ENCODE measurements at places on chromosomes 13 and 19.
A peak's percentile ranks its signal among the peaks of the same experiment; 100 is the strongest.

GRCh38 chr13:54733639-54734038 lies 1705.0 kb downstream of the OLFM4 start:
- DNase-seq = no peak

DNA sequence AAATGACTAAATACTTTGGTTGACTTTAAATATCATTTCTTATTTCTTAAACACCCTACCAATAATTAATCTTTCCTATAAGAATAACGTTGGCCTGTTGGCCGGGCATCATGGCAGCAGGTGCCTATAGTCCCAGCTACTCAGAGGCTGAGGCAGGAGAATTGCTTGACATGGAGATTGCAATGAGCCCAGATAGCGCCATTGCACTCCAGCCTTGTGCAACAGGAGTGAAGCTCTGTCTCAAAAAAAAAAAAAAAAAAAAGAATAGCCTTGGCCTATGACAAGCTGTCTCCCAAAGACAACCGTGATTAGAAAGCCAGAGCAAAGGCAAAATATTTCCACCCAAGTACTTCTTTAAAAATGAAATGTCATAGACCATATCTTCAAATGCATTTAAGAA lies 24.5 kb upstream of the KCTD4 start:
- DNase-seq = no peak

DNA sequence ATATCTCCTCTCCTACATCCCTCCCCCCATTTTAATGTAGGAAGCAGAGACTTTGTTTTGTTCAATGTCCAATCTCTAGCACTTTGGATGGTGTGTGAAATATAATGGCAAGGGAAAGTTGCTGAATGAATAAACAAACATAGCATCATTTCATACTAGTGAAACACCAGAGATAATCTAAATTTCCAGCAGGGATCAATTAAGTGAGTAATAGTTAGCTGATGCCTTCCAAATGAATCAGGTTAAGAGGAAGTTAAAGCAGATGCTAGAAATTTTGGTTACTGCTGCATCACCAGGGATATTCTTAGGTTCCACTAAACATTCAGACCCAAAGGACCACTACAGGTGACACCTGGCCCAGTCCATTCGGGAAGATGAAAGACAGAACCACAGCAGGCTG lies 8.1 kb downstream of the MRPS31 start:
- no peak for DNase-seq

DNA sequence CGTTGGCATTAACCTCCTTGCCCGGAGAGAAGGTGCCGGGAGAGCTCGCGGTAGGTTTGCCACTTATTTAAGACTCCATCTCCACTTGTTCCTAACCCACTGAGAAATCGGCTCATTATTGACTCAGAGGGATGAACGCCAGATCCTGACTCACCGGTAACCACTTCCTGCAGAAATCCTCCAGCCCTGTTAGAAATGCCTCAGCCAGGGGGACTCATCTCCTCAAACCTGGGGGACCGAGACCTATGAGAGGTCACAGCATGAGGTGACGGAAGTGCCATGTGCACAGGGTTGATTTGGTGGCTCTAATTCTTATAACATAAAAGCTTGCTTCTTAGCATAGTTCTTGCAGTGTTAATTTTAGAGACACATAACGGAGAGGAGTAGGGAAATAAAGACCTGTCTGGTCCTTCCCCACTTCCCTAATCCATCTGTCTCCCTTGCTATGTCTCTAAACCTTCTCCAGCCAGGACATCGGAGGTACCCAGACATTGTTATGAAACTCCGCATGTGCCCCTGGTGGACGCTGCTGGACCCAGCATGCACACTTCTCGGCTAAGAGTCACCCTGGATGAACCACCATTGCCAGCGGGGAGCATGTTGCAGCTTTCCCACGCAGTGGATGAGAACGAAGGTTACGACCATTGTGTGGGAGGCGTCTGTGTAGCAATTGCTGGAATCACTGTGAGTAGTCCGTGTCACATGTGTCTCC lies 158.9 kb downstream of the EFNB2 start:
- no peak for DNase-seq

GRCh38 chr19:38796154-38796553 lies 7.2 kb downstream of the LGALS7B start:
- DNase-seq = no peak

DNA sequence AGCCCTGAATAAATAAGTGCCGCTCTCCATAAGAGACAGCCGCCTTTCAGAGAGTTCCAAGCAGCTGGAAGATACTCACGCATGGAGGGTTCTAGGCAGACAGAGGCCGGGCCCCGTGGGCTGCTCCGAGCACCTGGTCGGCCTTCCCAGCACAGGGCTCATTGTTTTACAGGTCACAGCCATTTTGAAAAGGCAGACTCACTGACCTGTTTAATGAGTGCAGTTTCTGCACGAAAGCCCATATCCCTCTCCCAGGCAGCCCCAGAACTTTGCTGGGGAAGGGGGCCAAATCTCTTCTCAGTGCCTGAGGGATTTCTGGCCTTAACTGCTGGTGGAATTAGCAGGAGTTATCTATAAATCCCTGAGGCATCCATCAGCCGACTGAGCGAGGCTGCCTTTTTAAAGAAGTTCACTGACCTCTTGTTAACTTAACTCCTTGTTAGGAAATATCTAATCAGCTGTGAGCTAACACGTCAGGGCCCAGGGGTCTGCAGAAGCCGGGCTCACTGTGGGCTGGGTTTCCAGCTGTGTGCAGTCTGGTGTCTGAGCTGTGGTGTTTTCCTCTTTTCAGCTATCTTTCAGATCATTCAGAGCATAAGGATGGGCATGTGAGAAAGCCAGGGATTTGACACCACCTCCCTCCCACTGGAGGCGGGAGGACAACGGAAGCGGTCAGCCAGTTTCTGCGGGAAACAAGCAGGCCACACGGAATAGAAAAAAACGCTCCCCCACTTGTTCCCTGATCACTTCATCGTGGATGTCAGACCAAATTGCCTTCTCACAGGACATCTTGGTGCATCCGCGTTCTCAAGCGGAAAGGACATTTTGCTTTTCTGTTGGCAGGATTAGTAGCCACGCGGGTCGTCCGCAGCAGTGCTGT lies 23.3 kb downstream of the SERP2 start:
- no peak for DNase-seq

DNA sequence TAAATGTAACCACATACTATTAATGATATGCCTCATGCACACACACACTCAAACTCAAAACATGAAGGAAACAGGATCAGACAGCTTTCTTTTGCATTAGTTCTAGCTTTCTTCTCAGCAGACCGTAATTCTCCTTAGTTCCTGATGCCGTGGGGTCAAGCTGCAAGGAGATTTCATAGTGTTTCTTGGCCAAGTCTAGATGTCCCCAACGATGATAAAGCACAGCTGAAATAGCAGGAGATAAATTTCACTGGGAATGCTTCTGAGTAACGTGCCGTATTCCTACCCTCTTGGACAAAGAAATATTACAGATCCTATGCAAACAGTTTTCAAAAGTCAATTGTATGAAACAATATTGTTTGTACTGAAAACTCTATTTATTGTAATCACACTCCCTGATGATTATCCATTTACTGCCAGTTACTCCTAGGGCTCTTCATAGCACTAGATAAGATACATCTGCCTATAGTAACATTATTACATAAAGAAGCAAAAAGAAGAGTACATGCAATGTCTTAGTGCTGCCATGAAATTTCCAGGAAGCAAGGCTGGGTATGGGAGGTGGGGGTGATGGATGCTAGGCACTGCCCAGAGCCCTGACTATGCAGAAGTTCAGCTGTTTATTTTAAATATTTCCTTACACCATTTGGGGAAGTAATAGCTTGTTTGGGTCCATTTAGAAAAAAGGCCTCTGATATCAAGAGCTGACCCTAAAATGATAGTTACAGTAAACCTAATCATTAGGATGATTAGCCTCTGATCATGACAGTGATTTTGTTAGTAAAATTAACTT lies 16.5 kb upstream of the GGACT start:
- DNase-seq = no peak

DNA sequence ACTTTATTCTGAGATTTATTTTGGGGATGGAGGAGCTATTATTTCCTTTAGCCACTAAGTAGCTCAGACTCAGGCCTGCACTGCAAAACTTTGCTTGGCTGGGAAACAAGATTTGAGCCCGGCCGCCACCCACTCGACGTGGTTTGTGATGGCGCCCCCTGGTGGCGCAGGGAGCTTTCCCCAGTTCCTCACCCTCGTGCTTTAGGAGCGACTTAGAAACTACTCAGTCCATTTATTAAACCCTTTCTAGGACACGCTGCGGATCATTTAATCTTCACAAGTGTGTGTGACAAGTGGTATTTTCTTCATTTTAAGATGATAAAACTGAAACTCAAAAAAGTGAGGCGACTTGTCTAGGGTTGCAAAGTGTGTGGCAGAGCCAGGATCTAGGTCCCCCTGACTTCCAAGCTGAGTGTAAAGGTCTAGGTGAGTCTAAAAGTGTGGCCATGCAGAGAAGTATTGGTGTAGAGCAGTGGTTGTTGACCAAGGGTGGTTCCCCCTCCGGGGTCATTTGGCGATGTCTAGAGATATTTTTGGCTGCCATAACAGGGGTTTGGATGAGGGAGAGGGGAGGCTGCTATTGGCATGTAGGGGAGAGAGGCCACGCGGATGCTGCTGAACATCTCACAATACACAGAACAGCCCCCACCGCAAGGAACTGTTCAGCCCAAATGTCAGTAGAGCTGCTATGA lies 2.2 kb downstream of the CXCL17 start:
- DNase-seq = peak; percentile 23

GRCh38 chr19:50459067-50459456 lies 17.2 kb upstream of the EMC10 start:
- no peak for DNase-seq

DNA sequence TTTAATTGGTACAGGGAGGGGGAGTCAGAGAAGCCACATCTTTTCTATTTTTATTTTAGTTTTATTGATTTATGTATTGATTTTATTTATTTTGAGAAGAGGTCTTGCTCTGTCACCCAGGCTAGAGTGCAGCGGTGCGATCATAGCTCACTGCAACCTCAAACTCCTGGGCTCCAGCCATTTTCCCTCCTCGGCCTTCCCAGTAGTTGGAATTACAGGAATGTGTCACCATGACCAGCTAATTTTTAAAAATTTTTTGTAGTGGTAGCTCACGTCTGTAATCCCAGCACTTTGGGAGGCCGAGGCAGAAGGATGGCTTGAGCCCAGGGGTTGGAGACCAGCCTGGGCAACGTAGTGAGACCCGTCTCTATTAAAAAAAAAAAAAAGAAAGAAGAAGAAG lies 4.1 kb downstream of the IL27RA start:
- DNase-seq = no peak

Data from gastrocnemius medialis (tissue), 4 donors.